ENCODE measurements at places on chromosomes 4 and X.

- DNase-seq, result no peak
These were observed 33.7 kb downstream of the GABRB1 start for GRCh38 chr4:47065051-47065481.

GRCh38 chr4:168877511-168878491 is 132.3 kb downstream of the CBR4 start:
- DNase-seq, result no peak

- no peak for DNase-seq
These were observed 349.0 kb upstream of the TRAM1L1 start for GRCh38 chr4:117434424-117434823.

DNA sequence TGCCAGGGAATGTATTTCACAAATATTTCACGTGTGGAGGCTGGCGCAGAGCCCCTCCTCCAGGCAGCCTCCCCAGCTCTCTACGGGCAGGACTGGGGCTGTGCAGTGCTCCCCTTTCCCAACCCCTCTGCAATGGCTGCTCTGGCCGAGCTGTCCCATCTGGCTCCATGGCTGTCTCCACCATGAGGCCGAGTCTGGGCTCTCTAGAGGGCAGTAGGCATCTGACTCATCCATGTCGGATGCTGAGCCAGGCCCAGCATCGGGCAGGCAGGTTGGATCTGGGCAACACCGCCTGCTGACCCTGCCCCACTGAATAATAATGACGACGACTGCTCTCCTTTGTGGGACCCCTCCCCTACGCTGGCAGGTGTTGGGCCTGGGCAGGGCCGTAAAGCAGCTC is 11.0 kb upstream of the SH3TC1 start:
- no peak for DNase-seq

- no peak for DNase-seq
These were observed 148.7 kb downstream of the RELL1 start for GRCh38 chr4:37537484-37537883.

DNA sequence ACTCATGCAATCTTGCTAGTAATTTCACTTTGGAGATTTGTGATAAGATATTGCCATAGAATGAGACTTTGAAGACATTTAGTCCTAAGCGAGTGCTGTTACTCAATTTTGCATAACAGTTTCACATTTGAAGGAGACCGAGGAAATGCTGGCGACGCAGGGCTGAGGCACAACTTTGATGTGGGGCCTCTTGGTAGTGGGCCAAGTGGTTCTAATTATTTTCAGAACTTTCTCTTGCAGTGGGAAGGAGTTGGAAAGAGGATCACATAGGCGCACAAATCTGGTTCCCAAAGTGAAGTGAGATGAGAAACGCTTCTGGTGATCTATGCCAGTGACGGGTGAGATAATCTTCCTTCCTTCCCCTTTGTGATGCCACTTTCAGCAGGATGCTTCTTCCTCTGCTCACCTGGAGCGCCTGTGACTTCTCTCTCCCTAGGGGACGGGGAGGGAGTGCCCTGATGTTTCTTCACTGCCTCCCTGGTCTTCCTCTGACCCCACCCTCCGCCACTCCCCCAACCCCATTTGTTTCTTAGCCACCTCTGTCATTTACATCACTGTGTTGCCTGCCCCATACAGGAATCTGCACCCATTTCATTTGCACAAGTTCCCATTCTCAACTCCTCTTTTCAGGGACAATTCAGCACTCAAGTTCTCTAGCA is 138.9 kb upstream of the MID1 start:
- DNase-seq, result no peak

All from activated gamma-delta T cell treated with Interleukin-2 at 50 U/mL for 16 hours (primary cell).